ENCODE measurements at places on chromosomes 7 and 10.

- peak; percentile 44 for DNase-seq
Observed at GRCh38 chr7:92645114-92646061, 55.2 kb upstream of the FAM133B start.

DNA sequence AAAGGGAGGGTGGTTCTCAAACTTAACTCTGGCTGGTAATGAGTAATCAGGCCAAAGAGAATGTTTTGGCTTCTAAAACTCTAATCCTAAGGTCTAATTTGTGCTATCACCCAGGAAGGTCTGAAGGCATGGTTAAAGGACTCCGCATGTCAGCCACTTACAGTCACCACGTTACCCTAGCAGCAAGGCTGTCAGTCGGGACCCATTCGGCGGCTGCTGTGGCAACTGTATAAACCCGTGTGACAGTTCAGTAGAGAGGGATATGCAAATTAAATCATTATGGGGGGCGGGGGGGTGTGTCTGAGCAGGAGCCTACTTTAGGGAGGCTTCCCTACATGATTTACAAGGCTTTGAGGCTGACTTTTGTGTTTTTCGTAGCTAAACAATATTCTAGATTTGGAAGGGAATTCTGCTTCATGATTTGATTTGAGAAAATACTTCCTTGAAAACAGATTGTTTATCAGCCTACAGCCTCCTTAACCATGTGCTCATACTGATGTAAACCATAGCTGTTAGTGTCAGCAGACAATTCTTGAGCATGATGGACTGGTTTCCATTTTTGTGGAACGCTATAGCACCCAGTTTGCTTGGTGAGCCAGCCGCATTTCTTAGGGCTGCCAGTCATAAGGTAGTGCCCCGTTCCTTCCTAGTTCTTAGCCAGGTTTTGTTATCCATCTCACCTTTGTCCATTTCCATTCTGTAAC lies 284.4 kb downstream of the USP6NL start:
- no peak for DNase-seq

DNA sequence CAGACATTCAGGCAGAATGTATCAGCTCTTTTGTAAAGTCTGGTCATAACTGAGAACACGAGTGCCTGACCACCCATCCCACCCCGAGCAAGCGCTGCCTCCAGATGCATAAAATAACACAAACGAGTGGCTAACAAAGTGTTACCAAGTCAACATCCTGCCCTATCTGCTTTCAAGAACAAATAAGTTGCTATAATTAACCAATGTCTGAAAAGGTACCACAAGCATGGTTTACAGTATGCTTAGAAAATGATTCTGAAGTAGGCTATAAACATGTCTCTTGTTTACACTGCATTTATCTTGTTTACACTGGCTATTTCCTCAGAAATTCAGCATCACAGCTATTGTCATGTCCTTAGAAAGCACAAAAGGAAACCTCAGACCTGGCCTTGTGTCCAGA lies 49.5 kb downstream of the PIK3AP1 start:
- peak; percentile 95 for DNase-seq

DNA sequence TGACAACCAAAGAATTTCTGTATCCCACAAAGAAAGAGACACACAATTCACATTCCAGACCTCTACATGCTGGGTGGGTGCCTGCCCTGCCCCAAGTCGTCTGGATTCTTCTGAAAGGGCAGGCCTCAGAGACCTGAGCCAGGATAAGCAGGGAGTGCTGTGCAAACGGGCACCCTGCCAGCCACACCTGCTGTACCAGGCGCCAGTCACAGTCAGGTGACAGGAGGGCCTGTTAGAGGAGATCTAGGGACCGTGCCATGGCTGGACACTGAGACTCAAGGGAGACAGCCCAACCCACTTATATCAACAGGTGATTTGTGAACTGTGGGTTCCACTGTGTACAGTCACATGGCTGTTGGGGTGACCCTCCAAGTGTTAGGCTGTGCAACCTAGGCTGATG lies 103.1 kb upstream of the AFAP1L2 start:
- DNase-seq, result peak; percentile 77

GRCh38 chr7:150875791-150876190 lies 23.5 kb downstream of the AOC1 start:
- DNase-seq, result no peak

- no peak for DNase-seq
Observed at GRCh38 chr10:118775478-118775877, 20.7 kb upstream of the CACUL1 start.

- DNase-seq, result no peak
Observed at GRCh38 chr7:99498546-99498944, 1.5 kb downstream of the ZNF394 start.

GRCh38 chr7:141619745-141620144 lies 68.5 kb downstream of the AGK start:
- DNase-seq, result no peak

GRCh38 chr7:13984061-13984460 lies 5.4 kb downstream of the ETV1 start:
- no peak for DNase-seq

Measured in NCI-H510A treated with DMSO at 0.1 percent for 48 hours (cell line).